ENCODE measurements at places on chromosomes 7 and 10.

DNA sequence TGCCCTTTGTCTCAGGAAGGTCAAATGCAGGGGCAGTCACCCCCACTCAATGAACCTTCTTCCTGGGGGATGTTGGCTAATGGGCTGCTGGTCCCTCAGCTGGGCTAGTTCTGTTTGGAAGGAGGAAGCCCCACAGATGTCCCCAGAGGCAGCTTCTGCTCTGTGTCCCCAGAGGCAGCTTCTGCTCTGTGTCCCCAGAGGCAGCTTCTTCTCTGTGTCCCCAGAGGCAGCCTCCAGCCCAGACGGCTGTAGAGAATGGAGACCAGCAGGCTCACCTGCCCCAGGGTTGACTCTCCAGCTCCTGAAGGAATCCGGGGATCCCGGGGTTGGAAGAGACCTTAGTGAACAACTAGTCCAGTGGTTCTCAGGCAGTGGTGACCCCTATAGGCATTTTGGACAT is 62.5 kb upstream of the LEP start:
- DNase-seq = no peak

DNA sequence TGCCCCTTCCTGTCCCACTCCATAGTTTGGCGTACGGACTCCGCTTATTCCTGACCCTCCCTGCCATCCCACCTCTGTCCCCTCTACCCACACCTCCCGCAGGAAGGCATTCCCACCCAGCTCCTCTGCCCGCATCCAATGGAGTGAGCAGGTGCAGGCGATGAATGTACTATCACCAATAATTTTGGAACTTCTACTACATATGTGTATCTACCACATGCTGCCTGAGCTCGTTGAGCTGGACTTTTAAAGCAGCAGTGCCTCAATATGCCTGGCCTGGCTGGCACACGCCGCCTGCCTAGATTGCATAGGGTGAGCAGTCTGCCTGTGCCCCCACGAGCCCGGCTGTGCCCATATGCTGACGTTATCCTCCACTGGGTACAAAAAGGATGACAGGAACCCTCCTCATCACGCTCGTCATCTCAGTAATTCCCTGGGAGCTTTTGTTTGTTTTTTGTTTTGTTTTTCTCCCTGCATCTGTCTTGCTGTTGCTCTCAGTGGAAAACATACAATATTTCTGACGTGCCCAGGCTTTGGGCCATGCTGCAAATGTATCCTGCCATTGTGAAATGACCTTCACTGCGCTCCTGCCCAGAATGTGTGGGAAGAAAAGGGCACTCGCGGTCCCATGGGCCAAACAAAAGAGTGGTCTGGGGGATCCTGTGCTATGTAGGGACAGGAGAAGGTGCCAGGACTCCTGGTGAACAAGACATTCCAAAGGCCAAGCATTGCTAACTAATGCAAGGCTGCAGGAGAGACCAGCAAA is 302.8 kb downstream of the PTPRN2 start:
- DNase-seq = no peak

DNA sequence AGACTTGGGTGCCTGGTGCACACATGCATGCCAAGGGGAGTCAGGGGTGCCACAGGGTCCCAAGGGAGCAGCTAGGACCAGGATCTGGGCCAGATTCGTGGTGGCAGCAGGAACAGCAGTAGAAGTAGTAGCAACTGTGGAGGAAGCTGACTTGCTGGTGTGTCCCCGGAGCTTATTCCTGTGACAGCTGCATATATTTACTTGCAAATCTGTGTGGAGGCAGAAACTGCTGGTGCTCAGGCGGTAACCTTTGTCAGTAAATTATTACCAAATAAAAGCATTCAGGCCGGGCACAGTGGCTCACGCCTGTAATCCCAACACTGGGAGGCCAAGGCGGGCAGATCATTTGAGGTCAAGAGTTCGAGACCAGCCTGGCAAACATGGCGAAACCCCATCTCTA is 67.4 kb upstream of the RAB18 start:
- no peak for DNase-seq

- no peak for DNase-seq
Measured at GRCh38 chr7:96526496-96526895, 183.2 kb downstream of the SEM1 start.

DNA sequence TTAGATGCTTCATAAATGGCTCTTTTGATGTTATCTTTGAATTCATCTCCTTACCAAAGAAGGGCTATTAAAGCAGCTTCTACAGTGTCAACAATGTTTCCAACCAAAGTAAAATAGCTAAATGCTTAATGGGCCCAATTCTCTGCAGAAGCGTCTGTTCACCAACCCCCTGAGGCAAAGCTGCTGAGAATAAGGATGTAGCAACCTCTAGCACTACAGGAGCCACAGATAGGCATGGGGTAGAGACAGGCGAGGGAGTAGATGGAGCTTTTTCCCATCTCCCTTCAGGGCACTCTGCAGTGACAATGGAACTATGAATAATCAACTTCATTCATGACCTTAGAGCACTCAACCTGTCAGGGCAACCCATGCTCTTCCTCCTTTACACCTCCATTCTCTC is 134.1 kb downstream of the FZD1 start:
- no peak for DNase-seq

All from activated CD8-positive, alpha-beta memory T cell treated with anti-CD3 and anti-CD28 coated beads, Interleukin-2, amount 50 U/mL, for 48 hours (primary cell).